Stimulated activated CD8-positive, alpha-beta memory T cell treated with anti-CD3 and anti-CD28 coated beads, Interleukin-4, amount 100 ng/mL, for 24 hours (primary cell): ENCODE measurements at places on chromosomes 7 and 10.

DNA sequence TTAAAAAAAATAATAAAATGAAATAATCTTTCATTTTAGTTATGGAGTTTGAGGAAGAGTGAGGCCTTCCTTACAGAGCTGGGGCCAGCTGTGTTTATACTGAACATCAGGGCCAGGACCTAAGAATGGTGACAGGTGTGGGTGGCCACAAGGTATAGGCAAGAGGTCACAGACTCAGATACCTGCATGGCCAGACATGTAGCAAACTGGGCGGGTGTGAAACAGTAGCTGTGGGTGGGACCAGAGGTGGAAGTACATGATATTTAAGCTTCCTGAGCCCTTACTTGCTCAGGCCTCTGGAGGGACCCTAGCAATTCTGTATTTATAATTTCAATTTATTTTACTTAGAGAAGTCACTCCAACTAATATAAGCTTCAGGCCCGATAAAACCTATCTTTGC lies 27.7 kb upstream of the CAMK1D start:
- DNase-seq = no peak

DNA sequence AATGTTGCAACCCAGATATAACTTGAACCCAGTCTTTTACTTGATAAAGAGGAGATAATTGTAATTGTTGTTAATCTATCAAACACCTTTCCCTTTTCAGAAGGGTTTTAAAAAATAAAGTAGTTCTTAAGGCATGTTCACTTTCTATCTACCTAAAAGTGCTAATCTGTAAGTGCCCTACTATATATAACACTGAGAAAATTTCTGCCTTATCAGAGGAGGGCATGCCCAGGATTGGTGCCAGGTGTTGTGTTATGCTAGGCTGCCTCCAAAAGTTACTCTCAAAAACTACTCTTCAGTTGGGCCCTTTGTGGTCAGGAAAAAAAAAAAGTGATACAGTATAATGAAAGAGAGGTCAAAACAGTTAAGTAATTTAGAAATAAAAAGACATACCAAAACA lies 36.3 kb downstream of the SMNDC1 start:
- no peak for DNase-seq

DNA sequence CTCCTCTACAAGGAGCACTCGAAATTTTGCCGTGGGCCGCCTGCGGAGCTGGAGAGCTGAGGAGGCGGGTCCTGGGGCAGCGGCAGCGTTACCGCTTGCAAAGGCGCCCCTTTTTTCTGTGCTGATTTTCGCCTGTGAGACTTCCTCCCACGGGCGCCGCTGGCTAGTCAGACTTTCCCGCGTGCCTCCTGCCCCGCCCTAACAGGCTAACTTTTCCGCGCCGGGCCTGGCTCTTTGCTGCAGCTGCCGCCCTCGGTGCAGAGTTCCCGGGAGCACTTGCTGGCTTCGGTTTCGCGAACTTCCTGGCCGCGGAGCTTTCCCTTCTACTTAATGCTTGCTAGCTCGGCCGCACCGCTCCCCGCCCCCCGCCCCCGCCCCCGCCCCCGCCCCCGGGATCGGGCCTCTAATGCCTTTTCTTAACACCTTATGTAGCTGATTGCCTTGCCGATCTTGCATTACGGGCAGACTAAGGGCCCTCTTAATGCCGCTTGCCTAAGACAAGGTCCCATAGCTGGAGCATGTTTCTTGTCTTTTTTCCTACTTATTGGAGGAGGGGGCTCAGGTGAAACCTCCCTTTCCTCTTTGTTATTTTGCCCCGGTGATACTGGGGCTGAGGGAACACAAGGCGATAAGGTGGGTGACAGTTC lies 37.9 kb upstream of the RASGEF1A start:
- DNase-seq = peak; percentile 58

DNA sequence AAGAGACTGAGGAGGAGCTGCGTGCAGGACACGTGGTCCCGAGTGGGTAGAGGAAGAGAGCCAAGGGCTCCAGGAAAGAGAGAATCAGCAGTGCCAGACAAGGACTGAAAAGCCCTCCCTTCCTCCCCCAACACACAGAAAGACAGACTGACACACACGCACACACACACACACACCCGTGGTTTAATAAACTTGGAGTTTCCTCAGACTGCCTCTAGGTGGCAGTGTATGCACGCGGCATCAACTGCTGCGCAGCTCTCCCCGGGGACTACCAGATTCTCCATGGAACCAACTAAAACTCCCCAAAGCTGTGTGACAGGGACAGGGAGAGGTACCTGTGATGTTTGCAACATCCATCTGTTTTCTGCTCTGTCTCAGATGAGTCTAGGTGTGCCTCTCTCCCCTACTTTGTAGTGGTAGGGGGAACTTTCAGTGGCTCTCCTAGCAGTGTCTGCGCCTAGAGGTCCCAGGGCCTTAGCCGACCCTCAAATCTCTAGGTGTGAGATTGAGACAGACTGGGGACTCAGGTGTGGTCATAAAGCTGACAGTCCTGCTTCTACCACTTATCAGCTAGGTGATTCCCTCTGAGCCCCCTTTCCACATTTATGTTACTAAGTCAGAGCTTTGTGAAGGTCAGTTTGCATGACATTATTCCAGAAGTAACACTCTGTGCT lies 9.3 kb upstream of the TSPAN14 start:
- DNase-seq = no peak
